ENCODE measurements at places on chromosomes 6 and 20.

- DNase-seq: no peak
Measured at GRCh38 chr20:52104546-52105441, 86.8 kb downstream of the ZFP64 start.

DNA sequence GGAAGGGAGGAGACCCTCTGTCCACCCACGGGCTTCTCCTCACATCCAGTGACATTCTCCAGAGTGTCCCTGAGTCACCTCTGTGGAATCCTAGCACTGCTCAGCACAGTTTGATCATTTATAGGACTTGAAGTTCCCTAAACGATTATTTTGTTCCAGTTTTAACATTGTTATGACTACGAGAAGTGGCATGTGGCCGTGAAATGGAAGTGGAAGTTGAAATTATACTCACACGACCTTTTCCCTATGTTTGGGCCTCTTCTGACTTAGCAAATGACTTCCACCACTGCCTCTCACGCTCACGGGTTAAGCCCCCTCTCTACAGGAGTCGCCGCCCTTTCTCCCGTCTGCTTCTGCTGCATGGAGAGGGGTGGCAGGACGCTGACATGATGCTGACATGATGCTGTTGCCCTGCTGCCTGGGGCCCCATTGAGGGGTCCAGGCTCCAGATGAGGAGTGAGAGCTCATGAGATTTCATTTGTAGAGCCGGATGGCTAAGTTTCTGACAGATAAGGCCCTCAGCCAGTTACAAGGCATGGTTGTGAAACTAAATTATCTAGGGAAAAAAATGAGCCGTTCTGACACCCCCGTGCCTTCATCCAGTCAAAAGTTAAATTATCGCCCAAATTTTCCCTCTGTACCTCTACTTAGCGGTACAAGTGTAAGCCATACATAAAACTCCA, 153.6 kb upstream of the UST start:
- peak; percentile 50 for DNase-seq

DNA sequence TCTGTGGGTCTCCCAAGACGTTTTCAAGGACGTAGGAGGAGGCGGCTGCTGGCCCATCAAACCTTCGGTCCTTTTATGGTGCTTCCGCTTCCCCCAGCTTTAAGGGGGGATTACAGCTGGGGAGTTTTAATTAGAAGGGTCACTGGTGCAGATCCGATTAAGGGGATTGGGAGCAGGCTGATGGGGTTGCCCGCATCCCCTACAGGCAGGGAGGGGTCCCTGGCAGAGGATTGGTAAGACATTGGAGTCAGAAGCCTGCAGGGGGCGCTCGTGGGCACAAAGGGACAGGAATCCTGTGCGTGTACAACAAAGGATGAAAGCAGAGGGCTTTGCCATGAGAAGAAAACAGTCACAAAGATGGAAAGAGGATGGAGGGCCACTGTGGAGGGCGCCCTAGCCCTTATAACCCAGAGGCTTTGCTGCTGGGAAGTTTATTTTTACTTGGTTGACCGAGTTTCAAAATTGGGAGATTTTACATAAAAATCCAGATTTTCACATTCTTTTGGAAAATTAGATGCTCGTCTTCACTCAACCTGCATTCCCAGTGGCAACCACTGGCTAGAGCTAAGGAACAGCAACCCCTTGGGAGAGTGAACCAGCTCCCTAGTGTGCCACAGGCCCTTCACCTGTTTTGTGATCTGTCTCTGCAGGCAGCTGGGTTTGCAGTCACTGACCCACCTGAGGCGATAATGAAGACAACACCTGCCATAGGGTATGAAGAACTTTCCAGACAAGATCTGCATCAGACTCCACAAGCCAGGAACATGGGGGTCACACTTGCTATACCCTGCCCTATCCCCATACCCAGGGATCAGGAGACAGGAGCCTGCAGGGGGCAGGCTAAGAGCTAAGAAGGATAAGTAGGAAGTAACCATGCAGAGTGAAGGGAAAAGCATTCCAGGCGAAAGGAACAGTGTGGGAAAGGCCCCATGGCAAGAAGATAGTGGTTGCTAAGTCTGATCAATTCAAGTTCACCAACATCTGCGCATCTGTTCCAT, 97.7 kb downstream of the KCNB1 start:
- DNase-seq: peak; percentile 54

DNA sequence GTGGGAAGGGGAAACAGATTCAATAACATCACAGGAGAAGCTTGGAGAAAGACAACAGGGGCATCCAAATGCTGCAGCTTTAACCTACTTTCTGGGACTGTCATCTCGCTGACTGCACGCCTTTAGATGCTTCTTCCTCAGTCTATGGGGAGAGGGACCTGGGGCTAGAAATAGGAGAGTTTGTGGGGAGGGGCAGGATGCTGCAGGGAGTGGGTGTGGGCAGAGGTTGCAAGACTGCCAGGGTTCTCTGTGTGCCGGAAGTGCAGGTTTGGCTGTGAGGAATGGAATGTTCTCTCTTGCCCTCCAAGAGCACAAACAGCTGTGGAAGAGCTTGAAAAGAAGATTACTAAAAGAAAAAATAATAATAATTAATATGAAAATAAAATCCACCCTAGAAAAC, 93.2 kb downstream of the FOXO3 start:
- DNase-seq: no peak

GRCh38 chr6:139134064-139134395, 850 bp upstream of the HECA start:
- no peak for DNase-seq

GRCh38 chr20:18213002-18213401, 75.3 kb upstream of the ZNF133 start:
- DNase-seq: no peak

DNA sequence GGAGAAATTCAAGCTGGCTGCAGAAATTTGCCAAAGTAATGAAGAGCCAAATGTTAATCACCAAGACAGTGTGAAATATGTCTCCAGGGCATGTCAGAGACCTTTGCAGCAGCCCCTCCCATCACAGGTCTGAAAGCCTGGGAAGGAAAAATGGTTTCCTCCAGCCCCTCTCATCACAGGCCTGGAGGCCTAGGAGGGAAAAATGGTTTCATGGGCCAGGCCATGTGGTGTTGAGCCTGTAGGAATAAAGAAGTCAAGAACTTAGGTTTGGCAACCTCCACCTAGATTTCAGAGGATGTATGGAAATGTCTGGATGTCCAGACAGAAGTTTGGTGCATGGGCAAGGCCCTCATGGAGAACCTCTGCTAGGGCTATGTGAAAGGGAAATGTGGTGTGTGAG, 185.0 kb downstream of the SLC35F1 start:
- no peak for DNase-seq

Data from inflammatory macrophage treated with lipopolysaccharide for 4 hours (primary cell).